ENCODE measurements at places on chromosomes 7 and 10. TPM values are rescaled to one million over a fixed set of nuclear protein-coding genes. Genes with fewer than 3 reads are reported as not detected.

DNA sequence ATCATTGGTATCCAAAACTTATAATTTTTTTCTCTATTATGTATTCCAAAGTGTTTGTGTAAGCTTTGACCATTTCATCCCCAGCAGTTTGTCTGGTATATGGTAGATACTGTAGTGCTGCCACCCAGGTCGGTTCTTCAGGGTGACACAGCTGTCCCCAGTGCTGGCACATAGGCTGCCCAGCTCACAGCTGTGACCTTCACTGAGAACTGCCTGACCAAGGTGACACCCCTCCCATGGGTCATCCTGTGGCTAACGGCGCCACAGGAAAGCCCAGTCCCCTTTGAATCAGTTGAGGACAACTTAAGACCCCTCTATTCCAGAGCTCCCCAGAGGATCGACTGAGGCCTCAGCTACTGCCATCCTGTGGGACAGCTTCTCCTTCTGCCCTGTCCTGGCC is 644.2 kb upstream of the FOXK1 start:
- DNase-seq: no peak

GRCh38 chr7:24419511-24419910 is 135.5 kb downstream of the NPY start:
- DNase-seq: no peak

DNA sequence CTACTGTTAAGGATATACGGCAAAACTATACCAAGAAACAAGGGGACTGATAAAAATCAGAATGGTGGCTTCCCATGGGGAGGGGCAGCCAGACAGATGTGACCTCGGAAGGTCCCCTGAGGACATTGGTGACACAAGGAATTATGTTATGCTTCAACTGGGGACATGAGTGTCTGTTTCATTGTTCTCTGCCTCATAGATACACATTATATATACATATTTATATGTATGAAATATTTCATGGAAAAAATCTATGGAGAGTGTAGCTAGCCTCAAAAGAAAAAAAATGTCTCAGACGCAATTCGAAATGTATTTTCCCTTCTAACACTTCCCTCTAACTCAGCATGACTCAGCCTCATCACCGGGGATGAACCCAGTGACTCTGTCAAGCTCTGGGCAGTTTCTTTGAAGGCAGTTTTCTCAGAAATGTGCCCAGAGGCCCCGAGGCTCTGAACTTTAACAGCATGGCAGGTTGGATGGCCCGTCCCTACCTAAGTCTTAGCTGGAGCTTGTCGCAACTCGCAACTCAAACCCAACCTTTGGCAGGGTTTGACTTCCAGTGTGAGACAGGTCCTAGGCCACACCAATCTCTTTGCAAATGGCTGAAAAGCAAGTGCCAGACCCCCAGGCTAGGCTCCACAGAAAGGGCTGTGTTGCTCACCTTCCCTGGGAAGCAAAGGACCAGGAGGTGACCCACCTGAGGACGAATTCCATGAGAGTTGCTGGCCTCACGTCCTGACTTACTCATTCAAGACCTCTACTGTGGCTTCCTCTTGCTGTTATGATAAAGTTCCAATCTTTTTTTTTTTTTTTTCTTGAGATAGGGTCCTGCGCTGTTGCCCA is 86.9 kb downstream of the CARD11 start:
- DNase-seq: no peak

DNA sequence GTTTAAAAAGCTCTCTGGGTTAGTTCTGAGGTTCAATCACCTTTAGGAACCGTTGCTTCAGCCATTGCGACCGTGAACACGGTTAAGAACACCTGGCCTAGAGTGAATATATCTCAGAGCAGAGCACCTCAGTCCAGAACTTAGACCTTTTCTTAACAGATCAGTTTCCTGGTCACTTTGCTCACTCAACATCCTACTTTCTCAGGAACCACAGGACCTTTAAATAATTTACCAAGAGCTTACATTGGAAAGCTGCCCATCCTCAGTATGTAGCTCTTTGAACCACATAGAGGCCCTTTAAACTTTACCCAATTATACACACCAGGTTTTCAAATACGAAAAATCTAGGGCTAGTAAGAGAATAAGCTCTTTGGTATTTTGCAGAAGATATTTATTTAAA is 153.2 kb downstream of the NRBF2 start:
- DNase-seq: no peak

GRCh38 chr7:150891740-150892139 is 39.4 kb downstream of the AOC1 start:
- no peak for DNase-seq

GRCh38 chr10:9052767-9053166 is 998.3 kb downstream of the GATA3 start:
- no peak for DNase-seq

DNA sequence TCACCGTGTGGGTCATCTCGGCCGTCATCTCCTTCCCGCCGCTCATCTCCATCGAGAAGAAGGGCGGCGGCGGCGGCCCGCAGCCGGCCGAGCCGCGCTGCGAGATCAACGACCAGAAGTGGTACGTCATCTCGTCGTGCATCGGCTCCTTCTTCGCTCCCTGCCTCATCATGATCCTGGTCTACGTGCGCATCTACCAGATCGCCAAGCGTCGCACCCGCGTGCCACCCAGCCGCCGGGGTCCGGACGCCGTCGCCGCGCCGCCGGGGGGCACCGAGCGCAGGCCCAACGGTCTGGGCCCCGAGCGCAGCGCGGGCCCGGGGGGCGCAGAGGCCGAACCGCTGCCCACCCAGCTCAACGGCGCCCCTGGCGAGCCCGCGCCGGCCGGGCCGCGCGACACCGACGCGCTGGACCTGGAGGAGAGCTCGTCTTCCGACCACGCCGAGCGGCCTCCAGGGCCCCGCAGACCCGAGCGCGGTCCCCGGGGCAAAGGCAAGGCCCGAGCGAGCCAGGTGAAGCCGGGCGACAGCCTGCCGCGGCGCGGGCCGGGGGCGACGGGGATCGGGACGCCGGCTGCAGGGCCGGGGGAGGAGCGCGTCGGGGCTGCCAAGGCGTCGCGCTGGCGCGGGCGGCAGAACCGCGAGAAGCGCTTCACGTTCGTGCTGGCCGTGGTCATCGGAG is 1.8 kb downstream of the ADRA2A start:
- no peak for DNase-seq

GRCh38 chr7:155804897-155805825 is 7.1 kb downstream of the SHH start:
- DNase-seq: peak; percentile 65

- DNase-seq: peak; percentile 10
These were observed 355.0 kb downstream of the DNAJB6 start for GRCh38 chr7:157691586-157692459.

DNA sequence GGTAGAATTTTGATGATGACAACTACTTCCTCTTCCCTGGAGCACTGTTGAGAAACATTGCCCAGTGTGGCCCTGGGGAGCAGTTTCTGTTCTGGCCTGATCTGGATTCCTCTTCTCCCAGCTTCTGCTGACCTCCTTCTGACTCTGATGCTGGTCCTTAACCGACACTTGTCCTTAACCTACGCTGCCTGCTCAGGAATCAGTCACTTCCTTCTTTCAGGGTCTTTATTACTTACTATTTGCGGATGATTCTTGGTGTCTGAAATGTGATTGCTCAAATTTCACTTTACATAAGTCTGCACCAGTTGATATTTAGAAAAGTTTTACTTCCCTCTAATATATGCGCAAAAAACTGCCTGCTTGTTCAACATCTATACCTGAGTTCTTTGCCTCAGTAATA is 164.1 kb downstream of the PTEN start:
- peak; percentile 21 for DNase-seq

DNA sequence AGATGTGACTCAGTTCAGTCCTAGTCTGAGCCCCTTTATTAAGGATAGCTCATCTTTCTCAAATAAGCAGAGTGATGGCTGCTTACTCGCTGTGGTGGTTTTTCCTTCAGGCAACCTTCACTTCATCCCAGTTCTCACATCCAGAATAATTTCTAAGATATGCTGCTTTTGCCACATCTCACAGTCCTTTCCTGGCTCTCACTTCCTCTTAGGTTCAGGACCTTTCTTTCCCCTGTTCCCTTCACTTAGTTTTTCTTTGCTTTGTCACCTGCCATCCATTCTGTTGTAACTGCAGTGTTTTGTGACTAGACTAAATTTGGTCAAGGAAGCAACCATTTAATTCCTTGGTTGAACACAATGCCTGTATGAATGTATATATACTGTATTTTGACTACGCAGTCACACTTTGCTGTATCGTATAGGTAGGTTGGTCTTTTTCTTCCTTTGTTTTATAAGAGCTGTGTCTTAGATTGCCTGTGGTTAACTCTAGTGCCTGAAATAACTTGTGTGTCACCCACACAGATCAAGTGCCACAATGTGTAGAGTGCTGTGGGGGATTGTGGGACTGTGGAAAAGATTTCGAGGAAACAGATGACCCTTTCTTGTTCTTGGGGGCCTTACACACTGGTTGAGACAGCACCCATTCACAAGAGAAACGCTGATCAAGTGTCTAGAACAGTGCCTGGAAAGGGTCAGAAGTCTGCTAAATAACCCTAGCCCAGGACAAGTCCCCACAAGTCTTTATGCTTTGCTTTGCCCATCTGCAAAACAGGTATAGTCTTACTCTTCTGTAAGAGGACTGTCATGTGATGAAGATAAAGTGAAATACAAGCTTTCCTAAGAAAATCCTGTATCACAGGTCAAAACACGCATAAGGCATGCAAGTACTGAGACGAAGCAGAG is 2.6 kb downstream of the ZNF655 start:
- no peak for DNase-seq

- DNase-seq: no peak
These were observed 18.5 kb upstream of the NPFFR1 start for GRCh38 chr10:70302292-70302691.

DNA sequence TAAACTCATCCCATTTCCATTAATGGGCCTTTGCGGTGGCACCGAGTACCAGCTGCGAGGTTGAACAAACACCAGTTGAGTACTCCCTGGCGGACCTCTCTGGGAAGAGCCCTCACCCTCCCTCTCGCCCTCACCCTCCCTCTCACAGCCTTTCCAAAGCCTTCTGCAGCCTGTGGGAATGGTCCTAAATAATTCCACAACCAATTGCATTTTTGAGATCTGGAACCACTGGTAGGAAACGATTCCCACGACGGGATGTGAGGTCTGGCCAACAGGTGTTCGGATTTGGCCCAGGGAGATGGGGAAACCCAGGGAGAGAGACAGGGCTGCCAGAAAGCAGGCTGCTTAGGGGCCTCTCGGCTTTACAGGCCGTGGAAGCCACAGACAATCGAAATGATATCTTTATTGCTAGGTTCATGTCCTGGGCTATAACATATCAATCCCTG is 5.3 kb downstream of the PTF1A start:
- no peak for DNase-seq

GRCh38 chr10:68253346-68253745 is 21.4 kb upstream of the ATOH7 start:
- no peak for DNase-seq

- DNase-seq: peak; percentile 78
These were observed 262.2 kb downstream of the CCSER2 start for GRCh38 chr10:84590327-84591193.

GRCh38 chr7:116206141-116206540 is 4.2 kb upstream of the TES start:
- no peak for DNase-seq

- no peak for DNase-seq
These were observed 220.0 kb upstream of the MEOX2 start for GRCh38 chr7:15906436-15906835.

DNA sequence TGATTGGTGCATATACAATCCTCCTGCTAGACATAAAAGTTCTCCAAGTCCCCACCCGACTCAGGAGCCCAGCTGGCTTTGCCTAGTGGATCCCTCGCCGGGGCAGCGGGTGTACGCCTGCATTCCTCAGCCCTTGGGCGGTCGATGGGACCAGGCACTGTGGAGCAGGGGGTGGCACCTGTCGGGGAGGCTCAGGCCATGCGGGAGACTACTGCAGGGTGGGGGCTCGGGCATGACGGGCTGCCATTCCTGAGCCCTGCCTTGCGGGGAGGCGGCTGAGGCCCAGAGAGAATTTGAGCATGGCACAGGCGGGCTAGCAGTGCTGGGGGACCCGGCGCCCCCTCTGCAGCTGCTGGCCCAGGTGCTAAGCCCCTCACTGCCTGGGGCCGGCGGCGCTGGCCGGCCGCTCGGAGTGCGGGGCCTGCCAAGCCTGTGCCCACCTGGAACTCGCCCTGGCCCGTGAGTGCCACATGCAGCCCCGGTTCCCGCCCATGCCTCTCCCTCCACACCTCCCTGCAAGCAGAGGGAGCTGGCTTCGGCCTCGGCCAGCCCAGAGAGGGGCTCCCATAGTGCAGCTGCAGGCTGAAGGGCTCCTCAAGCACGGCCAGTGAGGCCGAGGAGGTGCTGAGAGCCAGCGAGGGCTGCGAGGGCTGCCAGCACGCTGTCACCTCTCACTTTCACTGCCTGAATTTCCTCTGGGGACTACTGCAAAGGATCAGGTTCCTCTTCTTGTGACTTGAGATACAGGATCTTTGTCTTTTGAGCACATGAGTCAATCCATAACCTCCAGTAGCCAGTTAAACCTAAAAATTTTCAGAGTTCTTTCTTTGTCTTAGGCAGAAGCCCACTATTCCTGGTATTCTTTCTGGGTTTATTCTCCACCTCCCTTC is 25.1 kb upstream of the ELOVL3 start:
- DNase-seq: no peak

- DNase-seq: no peak
These were observed 22.6 kb downstream of the COL28A1 start for GRCh38 chr7:7512861-7513597.

- DNase-seq: no peak
These were observed 77.2 kb downstream of the ZNF680 start for GRCh38 chr7:64485623-64486022.

- DNase-seq: no peak
These were observed 33.8 kb downstream of the TRIM8 start for GRCh38 chr10:102678068-102678400.

DNA sequence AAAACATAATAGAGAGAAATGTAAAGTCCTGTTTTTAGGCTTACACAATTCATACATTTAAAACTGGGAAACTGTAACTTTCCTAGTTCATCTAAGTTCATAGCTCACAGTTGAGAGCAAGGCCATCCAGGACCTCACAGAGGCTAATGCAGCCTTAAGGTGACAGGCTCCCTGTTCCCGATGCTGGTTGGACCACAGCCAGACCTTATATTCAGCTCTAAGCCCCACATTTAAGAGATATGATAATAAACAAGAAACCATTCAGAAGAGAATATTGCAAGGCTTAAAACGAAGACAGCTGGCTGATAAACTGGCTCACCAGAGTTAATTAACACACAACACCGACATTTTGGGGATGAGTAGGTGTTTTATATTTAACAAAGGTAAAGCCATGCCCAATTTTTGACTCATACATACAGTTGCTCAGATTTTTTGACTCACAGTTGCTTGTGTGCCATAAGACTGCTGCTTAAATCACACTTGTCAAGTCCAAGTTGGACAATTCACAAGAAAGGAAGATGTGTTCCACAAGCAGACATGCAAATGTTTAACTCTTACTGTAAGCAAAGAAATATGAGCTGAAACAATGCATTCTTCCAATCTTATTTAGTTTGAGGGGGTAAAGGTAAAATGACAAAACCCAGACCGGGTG is 41.1 kb upstream of the TMEM213 start:
- DNase-seq: no peak

Gene PANK1
- 15.3 TPM for total RNA-seq

Gene ZFAND4
- 186 TPM for total RNA-seq

Gene ANKRD30A
- total RNA-seq: 11.9 TPM

Gene INMT
- total RNA-seq: 68.4 TPM

Gene NRAP
- total RNA-seq: 2.1 TPM

Gene SPDYE2B
- 1.4 TPM for total RNA-seq

Measured in testis (tissue), 5 donors.